ENCODE measurements at places on chromosomes 2 and 18.
A peak's percentile ranks its signal among the peaks of the same experiment; 100 is the strongest.

DNA sequence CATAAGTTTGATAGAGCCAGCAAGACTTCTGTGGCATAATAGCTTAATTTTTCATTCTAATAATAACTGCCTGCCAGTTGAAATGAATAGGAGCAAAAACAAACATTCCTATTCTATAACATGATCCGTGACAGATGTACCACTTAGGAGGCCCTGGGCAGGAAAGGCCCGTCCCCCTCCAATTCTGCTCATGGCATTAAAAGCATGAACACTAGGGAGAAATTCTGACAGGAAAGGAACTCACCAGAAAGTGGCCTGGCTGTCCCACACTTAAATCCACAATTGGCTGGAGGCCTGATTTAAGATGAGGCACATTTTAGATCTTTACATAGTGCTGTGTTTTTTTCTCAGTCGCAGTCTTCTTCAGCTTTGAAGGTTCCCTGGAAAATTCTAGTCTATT, 261.9 kb upstream of the ETAA1 start:
- DNase-seq, result no peak

DNA sequence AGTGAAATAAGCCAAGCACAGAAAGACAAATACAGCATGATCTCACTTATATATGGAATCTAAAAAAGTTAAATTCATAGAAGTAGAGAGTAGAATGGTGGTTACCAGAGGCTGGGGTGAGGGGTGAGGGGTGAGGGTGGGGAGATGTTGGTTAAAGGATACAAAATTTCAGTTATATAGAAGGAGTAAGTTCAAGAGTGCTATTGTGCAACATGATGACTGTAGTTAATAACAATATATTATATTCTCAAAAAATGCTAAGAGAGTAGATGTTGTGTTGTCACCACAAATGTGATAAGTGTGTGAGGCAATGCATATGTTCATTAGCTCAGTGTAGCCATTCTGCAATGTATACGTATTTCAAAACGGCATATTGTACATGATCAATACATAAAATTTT, 26.4 kb upstream of the GULP1 start:
- DNase-seq, result no peak

DNA sequence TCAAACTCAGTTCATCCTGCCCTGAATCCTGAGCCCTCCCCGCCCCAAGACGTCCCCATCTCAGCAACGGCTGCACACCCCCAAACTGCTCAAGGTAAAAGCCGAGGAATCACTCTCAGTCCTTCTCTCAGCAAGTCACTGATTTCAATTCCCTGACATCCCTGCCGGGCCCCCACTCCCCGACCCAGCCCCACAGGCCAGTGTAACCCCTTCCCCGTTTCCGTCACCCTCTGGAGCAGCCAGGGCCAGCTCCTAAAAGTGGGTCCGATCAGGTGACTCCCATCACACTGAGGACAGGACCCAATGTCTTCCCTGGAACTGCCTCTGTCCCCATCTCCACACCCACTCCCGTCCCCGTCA, 20.5 kb downstream of the SNORC start:
- DNase-seq, result no peak

DNA sequence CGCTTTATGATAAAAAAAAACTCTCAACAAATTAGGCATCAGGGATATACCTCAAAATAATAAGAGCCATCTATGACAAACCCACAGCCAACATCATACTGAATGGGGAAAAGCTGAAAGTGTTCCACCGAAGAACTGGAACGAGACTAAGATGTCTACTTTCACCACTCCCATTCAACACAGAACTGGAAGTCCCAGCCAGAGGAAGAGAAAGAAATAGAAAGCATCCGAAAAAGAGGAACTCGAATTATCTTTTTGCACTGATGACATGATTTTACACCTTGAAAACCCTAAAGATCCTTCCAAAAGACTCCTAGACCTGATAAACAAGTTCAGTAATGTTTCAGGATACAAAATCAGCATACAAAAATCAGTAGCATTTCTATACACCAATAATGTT, 121.6 kb downstream of the ZRANB3 start:
- DNase-seq, result no peak

DNA sequence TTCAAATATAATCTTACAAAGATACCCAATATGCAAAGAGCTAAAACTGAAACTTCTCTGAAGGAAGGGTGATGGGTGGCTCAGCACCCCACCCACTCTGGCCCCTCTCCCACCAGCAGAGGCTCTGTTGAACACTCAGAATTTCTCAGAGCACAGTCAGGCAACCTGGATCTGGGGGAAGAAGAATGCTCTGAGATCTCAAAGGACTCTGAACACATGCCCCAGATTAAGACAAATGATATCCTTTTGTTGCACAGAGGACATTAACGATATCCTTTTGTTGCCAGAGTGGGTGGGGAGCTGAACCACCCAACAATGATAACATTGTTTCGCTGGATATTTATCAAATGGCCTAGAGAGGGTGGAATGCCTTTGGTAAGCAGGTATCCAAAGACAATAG, 104.8 kb downstream of the LBH start:
- no peak for DNase-seq

GRCh38 chr2:84631047-84631446, 114.7 kb downstream of the DNAH6 start:
- peak; percentile 24 for DNase-seq

DNA sequence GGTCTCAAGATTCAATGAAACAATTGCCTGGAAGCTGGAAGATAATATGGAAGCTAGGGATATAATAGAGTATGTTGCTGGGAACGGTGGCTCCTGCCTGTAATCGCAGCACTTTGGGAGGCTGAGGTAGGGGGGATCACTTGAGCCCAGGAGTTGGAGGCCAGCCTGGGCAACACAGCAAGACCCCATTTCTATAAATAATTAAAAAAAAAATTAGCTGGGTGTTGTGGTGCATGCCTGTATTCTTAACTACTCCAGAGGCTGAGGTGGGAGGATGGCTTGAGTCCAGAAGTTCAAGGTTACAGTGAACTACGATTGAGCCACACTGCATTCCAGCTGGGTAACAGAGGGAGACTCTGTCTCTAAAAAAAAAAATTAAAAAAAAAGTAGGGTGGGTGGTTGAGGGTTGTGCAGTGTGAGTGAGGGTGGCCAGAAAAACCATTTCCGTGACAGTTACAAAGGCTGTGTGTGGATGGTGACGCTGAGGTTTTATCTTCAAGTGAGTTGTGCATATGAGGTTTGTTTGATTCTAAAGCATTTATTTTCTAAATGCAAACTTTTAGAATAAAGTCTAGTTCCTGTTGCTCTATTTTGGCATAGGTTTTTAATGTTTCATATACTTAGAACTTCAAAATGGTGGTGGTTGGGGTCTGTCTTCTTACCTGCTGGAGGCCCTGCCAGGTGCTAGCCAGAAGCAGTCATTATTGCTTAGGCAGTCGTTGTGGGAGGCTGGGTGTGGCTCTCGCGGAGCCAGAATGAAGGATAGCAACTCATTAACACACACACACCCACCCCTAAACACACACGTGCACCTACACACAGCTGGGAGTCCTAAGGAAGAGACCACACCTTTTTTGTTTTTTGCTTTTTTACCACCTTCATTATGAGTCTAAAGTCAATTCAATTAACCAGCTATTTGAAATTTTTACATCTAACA, 4.7 kb upstream of the IL1R2 start:
- no peak for DNase-seq

GRCh38 chr2:122643725-122644329, 888.4 kb downstream of the TSN start:
- peak; percentile 93 for DNase-seq

DNA sequence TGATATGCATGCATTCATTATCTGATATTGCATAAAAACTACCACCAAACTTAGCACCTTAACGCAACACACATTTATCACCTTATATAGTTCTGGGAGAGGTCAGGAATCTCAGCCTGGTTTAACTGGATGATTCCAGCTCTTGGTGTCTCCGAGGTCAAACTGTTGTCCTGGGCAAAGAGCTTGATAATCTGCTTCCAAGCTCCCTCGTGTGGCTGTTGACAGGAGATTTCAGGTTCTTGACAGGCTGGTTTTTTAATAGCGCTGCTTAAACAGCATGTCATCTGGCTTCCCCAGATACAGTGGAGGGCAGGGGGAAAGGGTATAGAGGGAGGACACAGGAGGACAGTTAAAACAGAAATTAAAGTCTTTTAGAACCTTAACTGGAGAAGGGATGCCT, 785.0 kb downstream of the CNTNAP5 start:
- DNase-seq, result no peak

DNA sequence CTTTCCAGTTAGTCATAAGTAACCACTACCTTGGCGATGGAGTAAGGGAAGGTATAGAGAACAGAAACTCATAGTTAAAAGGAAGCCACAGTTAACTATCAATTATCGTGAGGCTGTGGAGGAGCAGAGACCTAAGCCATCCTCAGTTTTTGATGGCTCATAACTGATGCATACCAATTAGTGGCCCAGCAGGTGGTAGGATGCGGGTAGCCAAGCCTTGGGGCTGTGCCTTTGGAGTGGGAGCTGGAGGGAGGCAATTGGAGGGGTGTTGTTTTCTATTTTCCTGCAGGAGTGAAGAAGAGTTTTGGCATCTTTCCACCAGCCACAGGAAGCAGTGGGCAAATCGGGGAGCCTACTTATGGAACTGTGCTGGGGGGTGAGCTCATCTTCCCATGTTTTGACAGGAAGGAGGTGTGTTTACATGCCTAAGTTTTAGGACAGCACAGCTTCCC, 194.8 kb downstream of the TPGS2 start:
- DNase-seq, result peak; percentile 67

- peak; percentile 31 for DNase-seq
Observed at GRCh38 chr2:66596256-66596655, 161.3 kb downstream of the MEIS1 start.

GRCh38 chr2:100036793-100037192, 105.6 kb downstream of the AFF3 start:
- no peak for DNase-seq

DNA sequence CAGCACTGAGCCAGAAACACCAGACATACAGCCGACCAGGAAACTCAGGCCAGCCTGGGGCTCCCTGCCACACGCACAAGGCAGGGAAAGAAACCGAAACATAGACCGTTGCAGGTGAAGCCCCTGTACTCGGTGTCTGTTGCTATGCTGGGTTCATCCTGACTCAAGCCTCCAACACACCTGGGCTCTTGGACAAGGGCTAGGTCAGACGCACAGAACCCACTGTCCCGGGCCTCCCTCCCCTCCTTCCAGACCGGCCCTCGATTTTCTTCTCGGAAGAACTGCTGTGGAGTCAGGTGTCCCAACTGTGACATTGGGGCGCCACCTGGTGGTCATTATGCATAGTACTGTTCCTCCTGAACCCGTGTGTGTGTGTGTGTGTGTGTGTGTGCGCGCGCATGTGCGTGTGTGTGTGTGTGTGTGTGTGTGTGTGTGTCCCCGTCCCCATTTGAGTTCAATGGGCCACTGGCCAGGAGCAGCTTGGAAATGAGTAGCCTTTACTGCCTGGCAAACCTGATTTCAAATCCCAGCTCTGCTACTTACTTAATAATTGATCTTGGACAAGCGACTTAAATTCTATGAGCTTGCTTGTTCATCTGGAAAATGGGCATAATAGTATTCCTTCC, 55.4 kb upstream of the GLI2 start:
- DNase-seq, result peak; percentile 67

DNA sequence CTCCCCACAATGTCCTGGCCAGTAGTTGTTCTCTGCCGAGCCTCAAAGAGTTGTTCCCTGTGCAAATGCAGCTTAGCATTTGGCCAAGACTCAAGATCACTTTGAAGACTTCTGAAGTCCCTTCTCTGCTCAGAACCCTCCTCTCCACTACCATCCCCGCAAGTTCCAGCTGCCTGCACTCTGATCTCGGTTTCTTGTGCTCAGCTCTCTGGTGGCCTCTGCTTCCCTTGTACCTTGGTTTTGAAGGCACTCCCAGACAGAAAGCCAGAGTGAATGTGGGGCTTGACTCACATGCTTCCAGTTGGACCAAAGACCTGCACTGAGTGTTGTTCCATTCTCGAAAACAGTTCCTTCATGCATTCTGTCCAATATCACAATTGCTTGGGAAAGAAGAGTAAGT, 28.6 kb downstream of the CRACDL start:
- DNase-seq, result no peak

DNA sequence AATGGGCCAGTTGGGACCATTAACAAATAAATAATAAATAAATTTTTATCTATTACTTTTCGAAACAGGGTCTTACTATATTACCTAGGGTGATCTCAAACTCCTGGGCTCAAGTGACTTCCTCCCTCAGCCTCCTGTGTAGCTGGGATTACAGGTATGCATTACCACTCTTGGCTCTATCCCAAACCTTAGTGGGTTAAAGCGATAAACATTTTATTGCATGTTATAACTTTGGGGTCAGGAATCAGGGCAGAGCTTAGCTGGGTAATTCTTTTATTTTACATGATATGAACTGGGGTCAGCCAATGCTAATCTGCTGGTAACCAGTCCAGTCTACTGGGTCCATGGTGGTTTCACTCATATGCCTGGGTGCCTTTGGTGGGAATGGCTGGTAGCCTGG, 127.8 kb downstream of the MYO3B start:
- DNase-seq, result no peak

- no peak for DNase-seq
Observed at GRCh38 chr2:168084288-168084687, 163.1 kb downstream of the STK39 start.

DNA sequence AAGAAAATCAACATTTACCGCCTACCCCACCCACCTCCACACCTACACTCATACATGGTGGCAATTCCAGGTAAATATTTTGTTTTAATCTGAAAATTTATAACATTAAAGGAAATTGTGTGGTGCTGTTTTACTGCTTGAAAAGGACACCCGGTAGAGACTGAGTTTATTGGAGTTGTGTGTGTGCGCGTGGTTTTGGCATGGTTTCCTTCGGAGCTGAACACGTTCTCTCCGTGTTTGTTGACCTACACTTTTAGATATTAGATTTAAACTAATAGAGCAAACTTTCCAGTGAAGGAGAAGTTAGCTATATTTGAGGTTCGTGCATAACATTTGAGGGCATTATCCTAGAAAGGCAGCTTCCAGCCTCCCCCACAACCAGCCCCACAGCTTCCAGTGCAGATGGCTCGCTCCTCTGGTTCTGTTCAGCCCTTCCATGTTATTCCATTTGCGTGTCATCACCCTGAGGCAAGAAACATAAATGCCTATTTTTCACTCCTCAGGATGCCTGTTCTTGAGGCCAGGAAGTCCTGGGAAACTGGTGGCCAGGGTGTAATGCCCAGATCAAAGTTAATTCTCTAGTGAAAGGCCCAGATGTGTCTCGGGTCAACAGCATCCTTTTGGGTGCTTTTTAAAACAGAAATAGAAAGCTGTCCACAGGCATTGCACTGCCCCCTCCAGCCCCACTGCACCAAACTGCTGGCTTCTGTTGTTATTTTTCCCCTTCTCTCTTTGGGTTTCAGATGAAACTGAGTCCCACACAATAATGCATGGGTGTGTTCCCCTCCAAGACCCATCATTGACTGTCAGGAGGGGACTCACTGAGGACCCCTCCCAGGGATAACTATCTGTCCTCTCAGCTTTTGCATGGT, 190.2 kb downstream of the SETBP1 start:
- DNase-seq, result no peak

All from mammary epithelial cell (primary cell).